ENCODE measurements at places on chromosomes 13 and 19. TPM values are rescaled to one million over a fixed set of nuclear protein-coding genes. Genes with fewer than 3 reads are reported as not detected.

AP1M2 gene
- total RNA-seq = not detected

PLEKHF1 gene
- total RNA-seq = 21.7 TPM

DCT gene
- total RNA-seq = 0.16 TPM

FUT2 gene
- total RNA-seq = not detected
